ENCODE measurements at places on chromosomes 6 and 20.

GRCh38 chr20:40251284-40251932, 437.6 kb downstream of the MAFB start:
- no peak for DNase-seq

- no peak for DNase-seq
Measured at GRCh38 chr20:64154590-64155257, 9.5 kb upstream of the MYT1 start.

DNA sequence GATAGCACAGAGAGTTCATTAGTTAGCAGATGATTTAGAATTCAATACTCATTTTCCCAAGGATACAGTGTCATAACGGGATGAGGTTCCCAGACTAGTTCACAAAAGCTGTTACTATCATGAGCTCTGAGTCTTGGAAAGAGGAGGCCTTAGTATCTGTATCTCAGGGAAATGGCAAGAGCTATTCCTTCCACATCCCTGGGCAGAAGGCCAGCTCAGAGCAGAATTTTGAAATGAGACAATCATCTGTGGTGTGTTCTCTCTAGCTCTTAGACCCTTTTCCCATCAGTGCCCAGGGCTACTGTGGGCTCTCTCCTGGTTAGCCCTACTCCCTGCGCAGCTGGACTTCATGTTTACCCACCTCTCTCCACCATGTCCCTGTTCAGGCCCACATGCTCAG, 64.5 kb downstream of the JAG1 start:
- no peak for DNase-seq

DNA sequence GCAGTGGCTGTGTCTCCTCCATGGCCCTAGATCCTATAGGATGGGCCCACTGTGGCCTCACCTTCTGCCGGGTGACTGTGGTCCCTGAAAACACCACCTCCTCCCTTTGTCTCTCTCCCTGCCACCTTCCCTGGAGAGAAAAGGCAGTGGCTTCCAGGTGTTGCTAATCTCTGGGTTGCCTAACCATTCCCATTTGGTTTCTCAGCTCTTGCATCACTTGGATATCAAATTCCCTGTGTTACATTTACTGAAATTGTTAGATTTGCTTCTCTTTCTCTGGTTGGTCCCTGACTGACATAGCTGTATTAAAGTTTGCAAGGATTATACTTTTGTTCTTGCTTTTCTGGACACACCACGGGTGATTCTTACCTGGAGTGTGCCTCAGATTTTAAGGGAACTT, 9.3 kb upstream of the ZFP64 start:
- no peak for DNase-seq

DNA sequence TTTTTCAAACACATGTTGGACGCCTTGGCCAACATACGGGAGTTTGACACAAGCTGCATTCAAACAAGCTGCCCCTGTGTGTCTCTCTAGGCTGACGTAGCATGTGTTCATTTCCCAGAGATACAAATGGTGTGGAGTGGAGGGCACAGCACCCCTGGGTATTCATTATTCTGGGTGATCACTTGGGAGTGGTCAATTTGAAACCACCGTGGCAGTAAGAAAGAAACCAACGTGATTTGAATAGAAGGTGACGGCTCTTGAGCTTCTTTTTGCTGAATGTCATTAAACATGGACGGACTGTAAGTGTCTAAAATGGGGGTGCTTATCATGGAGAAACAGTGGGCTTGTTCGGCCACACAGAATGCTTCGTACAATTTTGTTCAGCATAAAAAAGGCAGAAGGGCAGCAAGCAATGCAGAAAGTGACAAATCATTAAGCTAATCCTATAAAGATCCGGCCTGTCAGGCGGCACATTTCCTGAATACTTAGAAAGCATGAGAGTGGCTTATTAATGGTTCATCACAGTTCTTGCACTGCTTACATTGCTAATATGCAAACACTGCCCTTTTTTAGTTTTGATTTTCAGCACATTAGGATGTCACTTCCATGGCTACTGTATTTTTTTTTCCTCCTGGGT, 1261.9 kb upstream of the CITED2 start:
- DNase-seq = no peak

GRCh38 chr20:49186535-49187329, 1.4 kb downstream of the STAU1 start:
- DNase-seq = peak; percentile 15

- DNase-seq = no peak
Measured at GRCh38 chr6:169847141-169847674, 95.8 kb downstream of the ERMARD start.

DNA sequence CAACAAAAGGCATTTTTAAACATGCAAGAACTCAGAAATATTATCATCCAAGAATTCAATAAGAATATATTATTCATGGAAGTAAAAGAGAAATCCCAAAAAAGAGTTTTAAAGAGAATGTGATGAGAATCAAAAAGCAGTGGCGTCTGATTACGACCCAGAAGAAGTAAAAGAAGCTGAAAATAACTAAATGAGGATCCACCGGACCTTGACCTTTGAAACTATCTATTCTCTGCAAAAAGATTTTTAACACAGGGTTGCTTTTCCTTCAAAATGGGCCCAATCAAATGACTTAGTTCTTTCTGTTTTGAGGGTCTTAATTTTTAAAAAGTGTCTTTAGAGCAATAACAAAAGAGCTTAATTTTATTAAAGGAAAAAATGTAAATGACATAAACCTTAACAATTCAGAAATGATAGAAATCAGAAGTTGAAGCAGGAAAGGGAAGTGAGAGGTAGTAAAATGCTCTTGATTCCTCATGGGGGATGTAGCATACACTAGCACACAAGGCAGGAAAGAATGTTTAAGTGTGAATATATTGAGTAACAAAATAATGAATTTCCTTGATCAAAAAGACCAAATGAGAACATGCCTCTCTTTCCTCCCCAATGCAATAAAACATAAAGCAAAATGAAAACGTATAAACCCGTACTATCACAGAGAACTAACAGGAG, 223.1 kb upstream of the PRDM1 start:
- no peak for DNase-seq

DNA sequence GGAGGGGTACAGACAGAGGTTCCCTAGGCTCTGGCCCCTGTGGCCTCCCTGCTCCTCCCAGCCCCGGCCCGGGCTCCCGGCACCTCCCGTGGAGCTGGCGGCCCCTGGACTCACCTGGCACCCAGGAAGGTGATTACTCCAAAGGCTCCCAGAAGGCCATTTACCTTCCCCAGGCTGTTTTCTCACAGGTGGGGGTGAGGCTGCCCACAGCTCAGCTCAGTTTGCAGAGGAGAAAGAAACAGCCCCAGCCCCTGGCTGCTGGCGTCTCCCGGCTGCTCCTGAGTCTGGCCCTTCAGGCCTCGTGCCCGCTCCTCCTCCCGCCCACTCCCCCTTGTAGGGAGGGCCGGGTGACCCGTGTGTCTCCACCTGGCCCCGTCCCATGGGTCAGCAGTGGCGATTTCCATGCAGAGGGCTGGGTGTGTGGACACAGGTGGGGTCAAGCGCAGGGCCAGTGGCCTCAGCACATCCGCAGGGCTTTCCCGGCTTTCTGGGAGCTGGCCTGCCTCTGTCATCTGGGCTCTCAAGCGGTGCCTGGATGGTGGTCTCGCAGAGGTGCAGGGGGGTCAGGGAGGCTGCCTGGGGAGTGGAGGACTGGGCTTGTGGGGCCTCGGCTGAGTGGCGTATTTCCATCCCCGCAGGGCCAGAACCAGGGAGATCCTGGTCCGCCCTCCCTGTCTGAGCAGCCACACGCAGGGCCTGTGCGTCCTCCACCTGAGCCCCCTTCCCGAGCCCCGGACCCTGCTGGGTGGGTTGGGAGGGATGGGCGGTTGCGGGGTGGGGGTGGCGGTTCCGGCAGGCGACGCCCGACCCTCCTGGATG, 20.2 kb upstream of the GATA5 start:
- DNase-seq = no peak

- DNase-seq = no peak
Measured at GRCh38 chr6:139881728-139882211, 507.3 kb upstream of the CITED2 start.

GRCh38 chr6:136624347-136624746, 74.1 kb upstream of the MAP7 start:
- DNase-seq = no peak

DNA sequence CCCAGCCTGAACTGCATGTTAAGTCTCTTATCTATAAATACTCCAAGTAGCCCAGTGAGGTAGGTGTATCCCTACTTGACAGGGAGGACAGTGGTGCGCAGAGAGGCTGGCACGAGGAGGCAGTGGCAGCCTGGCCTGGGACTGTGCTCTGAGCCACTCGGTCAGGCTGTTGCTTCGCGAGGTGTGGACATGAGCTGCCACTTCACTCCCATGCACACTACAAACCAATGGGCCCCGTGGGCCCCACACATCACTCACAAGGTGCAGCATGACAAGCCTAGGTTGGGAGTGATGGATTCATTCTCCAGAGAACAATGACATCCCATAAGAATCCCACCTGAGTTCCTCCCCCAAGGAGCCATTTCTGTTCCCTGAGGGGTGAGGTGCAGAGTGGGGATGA, 54.9 kb downstream of the TMEM242 start:
- DNase-seq = no peak

- DNase-seq = no peak
Measured at GRCh38 chr6:14088600-14089192, 28.9 kb upstream of the CD83 start.

- no peak for DNase-seq
Measured at GRCh38 chr6:43290339-43290904, 7.6 kb upstream of the SLC22A7 start.

DNA sequence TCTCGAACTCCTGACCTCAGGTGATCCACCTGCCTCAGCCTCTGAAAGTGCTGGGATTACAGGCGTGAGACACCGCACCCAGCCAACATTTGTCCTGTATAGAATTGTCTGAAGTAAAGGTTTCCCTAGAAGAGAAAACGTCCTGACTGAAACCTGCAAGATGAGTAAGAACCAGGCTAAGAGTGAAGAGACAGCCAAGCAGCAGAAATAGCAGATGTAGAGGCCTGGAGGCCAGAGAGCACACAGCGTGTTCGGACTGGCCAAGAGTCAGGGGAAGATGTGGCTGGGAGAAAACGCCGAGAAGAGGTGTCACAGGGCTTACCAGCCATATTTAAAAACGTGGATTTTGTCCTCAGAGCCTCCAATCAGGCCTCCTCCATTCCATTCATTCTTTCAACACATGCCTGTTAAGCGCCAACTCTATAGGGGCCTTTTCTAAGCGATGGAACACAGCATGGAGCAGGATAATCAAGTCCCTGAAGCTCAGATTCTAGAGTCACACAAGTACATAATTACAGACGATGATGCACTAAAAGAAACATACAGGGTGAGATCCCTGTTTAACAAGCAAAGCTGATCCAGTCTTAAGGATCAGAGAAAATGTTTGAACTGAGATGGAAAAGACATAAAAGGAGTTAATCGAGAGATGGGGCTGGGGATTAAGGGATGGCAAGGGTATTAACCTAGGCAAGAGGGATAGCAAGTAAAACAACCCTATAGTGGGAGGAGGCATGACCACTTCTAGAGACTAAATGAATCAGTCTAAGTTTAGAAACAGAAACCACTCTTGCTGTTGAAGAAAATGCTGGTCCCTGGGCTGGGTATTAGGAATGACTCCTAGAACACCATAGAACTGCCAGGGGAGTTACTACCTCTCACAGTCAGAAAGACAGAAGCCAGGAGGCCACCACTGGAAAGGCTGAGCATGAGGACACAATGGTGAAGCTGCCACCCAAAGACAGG, 4.8 kb downstream of the ZCCHC3 start:
- no peak for DNase-seq

DNA sequence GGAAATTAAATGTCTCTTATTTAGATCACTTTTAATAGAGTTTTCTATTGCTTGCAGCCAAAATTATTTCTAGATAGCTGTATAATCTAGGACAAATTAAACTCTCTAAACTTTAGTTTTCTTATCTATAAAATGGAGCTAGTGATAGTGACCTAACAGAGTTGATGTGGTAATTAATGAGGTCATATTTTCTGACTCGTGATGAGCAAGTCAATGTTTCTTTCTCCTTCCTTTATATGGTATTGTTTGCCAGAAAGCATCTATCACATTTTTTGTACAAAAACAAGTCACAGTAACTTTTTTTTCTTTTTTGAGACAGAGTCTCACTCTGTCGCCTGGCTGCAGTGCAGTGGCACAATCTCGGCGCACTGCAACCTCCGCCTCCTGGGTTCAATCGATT, 267.7 kb downstream of the FARS2 start:
- no peak for DNase-seq

DNA sequence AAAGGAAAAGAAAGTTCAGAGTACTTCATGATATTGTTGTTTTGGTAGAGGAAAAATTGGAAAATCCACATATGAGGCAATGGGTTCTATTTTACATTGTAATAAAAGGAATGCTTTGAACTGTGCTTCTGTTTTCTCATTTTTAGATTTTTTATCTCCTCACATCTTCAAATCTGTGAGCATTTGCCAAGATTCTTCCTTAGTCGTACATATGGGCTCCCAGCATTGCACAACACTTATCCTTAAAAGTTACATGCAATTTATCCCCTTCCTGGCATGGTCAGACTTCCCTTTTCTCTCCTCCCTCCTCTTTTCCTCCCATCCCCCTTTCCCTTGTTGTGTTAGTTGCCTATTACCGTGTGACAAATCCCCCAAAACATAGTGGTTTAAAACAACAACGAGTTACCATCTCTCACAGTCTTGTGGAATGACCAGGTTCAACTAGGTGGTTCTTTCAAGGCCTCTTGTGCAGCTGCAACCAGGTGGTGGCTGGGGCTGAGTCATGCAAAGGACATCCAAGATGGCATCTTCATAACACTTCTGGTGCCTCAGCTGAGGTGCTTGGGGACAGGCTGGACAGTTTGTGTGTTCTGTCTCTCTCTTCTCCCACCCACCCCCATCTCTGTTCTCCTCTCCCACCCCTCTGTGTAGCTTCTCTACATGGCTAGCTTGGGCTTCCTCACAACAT, 68.7 kb downstream of the TXNDC5 start:
- DNase-seq = no peak

- DNase-seq = peak; percentile 63
Measured at GRCh38 chr6:108452711-108453195, 108.0 kb upstream of the FOXO3 start.

GRCh38 chr6:121319112-121319553, 15.1 kb downstream of the TBC1D32 start:
- DNase-seq = no peak

- DNase-seq = no peak
Measured at GRCh38 chr20:53216478-53216855, 244.3 kb downstream of the TSHZ2 start.

- DNase-seq = no peak
Measured at GRCh38 chr6:169971081-169971861, 219.8 kb downstream of the ERMARD start.

DNA sequence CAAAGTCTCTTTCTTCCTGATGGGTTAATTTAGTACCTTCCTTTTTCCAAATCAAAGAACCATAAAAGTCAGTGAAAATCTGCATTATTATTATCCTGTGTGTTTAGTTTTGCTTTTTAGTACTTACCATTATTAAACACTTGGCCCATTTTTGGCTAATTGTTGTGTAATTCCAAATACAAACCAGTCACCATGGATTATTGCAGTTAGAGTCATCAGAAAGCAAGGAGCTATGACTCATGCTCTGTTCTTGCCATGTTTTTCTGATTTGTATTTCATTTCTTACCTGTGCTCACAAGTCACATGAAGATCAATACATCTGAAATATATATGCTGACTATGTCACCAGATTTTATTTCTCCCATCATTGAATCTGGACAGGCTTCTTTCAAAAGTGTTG, 31.3 kb downstream of the SLC22A3 start:
- DNase-seq = no peak
